ENCODE measurements at places on chromosomes 11 and 22.

DNA sequence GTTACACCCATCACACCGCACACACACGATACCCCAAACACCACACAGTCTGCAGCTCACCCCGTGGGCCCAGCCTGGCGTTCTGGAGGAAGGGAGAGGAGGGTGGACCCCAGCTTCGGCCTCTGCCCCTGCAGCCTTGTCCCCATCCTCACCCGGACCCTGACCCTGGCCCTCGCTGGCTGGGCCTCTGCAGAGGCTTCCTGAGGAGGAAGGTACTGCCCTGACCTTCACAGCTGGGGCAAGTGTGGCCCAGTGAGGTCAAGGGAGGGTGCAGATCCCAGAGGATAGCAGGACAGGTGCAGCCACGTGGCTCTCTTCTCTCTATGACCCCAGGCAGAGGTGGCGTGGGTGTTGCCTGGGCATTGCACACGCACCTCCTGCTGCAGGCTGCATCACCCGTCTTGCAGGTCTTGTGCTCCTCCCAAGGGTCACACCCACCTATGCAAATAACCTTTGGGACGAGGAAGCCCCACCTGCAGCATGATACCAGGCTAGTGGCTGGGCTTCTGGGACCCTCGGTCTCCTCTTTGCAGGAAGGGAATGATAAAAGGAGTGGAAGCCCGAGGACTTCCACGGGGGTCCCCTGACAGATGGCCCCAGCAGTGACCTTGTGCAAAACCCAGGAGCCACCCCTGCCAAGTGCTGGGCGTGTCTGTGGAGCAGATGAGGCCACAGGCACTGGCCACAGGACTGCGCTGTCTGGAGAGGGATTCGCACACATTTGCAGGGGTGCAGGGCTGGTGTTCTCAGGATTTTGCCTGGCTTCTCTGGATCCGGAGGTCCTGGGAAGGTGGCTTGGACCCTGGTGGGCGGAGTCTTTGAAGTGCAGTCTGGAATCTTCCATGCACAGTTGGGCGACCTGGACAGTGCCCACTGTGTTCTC is 1241.5 kb downstream of the BRD1 start:
- DNase-seq = no peak

DNA sequence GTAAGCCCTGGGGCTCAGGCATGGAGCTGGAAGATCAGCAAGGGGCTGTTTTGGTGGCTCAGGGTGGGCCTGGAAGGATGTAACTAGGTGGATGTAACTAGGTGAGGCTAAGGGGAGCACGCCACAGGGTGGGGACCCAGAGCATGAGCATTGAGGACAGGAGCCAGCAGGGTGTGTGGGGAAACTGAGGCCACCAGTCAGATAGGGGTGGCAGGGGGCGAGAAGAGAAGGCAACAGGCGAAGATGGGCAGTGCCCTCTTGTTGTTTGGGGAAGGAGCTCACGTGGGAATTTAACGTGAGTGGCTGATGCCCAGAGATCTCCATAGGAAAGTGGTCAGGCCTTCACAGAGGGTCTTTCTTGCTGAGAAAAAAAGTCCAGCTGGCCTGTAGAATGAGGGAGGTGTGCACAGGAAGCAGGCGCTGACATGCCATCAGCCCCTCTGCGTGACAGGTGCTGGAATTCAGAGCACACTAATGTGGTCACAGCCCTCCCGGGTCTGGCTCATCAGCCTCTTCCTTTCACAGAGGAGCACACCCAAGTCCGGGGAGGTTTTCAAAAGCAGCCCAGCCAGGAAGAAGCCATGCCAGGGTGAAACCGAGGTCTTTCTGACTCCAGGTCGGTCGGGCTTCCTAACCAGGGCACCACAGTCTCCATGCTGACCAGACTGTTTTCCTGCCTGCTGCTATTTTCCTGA is 54.6 kb upstream of the PAX6 start:
- DNase-seq = no peak

GRCh38 chr11:1256257-1257045 is 33.6 kb downstream of the MUC5B start:
- DNase-seq = no peak

DNA sequence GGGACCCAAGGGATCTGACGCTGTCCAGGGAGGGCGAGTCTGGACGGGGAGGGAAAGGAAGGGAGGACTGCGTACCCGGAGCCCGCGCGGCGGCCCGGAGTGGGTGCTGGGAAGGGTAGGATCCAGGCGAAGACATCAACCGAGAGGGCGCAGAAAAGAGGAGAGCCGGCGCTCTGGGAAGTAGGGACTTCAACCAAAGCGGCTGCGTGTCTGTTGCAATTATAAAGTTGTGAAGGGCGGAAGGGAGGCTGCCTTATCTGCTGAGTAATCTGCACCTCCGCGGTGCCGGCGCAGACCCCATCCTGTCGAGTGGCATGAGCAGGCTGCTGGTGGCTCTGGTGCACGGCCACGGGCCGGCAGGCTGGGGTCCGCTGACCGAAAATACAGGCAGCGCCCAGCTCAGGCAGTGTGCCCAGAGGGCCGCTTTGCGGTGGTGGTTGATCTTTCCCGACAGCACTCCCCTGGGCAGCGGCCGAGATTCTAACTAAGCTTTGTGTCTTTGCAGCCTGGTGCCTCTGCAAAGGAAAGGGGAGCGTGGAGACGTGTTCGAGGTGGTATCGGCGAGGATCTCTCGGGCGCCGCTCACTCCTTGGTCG is 978 bp downstream of the C11orf87 start:
- DNase-seq = no peak

DNA sequence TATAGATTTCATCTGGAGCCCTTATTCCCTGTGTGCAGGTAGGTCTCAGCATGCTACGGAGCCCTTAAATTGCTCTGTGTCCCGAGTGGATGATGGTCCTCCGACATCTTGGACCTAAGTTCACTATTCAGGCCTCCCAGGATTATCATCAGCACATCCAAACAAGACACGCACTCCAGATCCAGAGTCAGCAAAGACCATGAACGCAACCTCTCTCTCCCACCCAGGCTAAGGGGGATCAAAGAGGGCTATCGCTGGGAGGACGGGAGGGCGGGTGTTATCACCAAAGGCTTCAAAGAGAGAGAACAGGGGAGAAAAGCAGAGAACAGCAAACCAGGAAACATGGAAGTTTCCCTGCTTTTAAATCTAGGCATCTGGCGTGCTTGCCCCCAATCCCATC is 659.4 kb downstream of the TBC1D22A start:
- no peak for DNase-seq

DNA sequence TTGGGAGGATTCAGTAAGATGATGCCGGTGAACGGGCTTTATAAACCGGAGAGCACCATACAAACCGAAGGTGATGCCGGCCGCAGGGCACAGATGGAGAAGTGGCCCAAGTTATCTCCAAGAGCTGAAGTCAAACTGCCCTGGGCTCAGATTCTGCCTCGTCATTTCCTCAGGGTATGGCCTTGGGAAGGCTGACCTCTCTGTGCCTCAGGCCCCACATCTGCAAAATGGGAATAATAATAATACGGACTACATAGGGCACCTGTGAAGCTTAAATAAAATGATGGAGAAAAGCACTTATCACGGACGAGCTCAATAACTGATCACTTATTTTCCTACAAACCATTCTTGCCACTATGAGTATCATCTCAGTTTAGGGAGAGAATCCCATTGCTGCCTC is 29.9 kb downstream of the DSCAML1 start:
- no peak for DNase-seq

- no peak for DNase-seq
These were observed 69.4 kb downstream of the ARL14EP start for GRCh38 chr11:30392221-30392784.

DNA sequence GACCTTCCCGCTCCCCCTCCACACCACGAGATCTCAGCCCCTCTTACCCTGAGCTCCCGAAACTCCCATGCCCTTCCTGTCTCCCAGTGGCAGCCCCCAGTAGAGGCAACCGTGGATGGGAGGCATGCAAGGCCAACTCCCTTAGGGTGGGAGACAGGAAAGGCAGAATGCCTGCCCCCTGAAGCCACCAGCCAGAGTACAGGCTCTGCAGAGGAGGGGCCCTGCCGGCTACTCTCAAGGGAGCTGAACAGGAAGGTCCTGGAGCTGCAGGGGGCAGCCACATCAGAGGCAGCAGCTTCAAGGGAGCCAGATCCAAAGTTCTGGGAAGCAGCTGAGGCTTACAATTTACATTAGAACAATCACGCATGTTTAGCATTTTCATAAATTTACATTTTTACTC is 38.3 kb downstream of the PDE2A start:
- DNase-seq = no peak

DNA sequence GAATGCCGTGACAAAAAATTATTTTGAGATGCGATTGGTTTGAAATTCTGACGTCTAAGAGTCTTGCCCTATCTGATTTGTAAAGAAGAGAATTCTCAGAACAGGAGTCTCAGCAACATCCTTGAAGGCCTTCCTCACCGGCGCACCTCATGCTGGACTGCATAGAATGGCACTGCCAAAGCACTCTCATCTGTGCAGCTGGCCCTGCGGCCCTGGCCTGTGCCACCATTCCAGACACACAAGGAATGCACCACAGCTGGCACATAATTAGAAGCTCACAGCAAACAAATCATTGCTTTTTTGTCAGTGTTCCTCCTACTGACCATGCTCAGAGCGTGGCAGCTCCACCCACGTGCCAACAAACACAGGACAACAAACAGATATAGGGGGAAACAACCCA is 166.0 kb downstream of the KIRREL3 start:
- DNase-seq = no peak

DNA sequence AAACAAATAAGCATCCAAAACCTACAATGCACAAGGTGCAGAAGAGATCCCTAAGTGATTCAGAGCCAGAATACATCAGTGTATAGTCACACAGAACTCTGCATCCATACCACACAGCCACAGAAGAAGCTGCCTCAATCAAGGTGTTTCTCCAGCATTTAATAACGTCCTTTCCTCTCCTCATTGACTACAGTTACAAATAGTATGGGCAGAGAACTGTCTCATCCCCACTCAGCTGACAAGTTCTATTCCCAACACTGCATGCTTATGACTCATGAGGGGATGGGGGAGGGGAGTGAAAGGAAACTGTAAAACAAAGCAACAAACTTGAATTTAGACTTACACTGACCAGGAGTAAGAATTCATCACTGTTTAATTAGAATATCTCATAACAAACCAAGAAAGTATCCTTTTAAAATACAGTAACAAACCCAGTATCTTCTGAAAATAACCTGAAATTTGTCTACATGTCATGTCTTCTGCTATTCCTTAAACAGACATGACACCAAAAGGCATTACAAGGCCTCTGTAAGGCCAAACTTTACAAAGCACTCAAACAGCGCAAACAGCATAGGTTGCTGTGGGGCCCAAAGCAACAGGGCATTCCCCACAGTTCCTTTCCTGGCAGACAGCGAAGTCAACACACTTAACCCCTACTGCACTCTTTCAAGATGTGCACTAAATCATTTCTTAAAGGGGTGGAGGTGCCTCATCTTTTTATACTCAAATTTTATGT is 29.3 kb downstream of the CELF1 start:
- DNase-seq = peak; percentile 18

DNA sequence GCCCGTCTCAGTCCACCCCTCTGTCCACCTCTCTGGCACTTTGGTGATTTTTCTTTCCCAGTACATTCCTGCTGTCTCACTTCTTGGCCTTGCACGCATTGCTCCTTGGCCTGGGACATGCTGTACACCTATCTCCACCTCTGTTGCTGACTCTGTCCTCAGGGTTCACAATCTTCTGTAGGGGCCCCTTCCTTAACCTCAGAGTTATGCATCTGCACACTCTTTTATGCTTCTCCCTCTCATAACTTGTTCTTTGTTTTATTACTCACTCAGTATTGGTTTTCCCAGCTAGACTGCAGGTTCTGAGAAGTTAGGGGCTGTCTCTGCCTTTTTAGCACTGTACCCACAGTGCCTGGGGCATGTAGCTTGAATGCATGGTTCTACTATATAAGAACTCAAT is 139.1 kb upstream of the MTMR2 start:
- no peak for DNase-seq

DNA sequence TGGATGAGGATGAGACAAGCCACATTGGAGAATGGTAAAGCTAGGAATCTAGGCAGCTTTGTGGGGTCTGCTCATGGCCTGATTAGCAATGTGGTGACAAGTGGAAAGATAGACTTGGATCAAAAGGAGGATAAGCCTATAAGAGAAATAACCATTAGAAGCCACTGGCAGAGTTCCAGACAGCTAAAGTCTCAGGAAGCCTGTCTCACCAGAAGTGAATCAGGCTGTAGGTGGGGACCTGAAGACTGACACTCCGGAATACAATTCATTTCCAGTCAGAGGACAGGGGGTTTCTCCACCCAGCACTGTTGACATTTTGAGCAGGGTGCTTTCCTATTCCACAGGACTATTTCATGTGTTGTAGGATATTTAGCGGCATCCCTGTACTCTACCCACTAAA is 129.7 kb downstream of the ARHGAP42 start:
- no peak for DNase-seq

DNA sequence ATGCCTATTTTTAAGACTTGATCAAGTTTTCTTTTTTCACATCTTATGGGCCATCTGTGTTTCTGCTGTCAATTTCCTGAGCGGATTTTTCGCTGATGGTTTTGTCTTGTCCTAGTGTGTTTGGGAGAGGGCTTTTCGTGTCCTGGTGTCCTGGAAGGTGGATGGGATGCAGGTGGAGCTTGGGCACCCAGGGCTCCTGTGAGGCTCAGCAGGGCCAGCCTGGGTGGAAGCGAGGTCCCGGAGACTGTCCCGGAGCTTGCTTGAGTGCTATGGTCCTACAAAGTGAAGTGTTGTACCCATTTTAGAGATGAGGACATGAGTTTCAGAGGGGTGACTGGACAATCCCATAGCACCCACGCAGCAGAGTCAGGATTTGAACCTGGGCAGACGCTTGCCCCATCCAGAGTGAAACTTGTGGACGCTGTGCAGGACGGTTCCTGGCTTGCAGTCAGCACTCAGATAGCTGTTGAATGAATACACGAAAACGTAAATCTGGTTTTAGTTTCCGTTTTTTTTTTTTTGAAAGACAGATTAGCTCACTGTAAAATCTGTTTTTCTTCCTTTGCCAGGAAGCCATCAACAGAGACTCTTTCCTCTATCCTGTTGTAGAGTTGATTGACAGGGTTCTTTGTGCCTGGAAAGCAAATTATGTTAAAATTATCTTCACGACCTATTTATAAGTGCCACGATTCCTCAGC is 64.1 kb downstream of the TBC1D22A start:
- no peak for DNase-seq

DNA sequence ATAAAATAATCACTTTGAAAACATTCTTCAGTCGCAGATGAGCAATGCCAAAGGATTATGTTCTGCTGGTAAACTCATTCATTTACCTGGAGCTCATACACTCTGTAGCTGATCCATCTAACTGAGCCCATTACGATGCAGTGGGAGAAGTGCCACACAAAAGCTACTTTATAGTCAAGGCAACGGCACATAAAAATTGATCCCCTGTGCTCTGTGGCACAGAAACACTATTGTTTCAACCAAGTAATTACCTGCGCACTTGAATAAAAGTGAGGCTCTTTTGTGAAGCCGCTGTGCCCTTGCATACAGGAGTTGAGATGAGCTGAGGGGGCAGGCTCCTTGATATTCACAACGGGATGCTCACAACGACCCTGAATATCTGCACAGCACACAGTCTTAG is 7.2 kb downstream of the DKK3 start:
- DNase-seq = no peak

GRCh38 chr11:65558002-65558929 is at the start of gene LTBP3:
LTBP3 (minus strand) TSS chr11:65558359; CDS start chr11:65557959, 400 bp downstream.
- DNase-seq = no peak
